ENCODE measurements at places on chromosomes 6 and 20.

DNA sequence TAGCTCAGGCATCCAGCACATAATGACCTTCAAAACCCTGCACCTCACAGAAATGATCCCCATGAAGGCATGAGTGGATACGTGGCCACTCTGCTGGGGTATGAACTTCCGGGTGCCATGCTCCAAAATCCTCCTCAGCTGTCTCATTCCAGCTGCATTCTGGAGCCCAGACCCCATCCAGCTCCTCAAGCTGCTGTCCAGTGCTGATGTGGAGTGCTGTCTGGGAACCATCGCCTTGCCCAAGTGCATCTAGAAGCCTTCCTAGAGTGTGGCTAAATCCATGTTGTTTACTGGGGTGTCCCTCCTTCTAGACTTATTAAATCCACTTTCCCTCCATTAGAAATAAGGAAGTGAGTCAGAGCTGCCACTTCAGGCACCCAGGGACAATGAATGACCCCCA lies 130.8 kb upstream of the PTPRT start:
- DNase-seq: no peak

DNA sequence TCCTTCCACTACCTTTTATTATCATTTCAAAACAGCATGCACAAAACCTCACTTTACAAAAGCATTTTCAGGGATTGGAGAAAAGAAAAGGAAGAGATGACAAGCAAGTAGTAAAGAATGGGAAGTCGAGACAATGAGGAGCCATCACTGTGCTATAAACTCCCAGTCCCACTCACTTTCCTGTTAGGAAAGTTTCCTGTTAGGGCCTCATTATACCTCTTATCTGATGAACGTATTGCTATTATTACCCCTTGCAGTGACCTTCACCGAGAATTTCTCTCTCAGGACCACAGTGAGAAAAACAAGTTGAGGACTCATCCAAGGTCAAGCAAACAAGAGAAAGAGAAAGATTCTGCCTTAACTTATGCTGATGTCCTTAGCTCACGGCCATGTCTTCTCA lies 28.8 kb downstream of the LAMP5 start:
- DNase-seq: no peak

DNA sequence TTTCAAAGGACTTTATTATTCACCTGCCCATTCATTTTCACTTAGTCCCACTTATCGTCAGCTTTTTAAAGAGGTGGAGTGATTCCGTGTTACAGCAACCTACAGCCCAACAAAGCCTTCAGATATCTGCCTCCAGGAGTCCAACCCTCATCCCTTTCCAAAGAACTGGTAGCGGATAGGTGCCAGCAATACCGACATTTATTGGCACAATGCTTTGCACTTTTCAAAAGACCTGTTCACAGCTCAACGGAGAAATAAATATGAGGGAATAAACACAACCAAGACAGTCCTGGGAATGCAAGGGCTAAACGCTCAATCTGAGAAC lies 819 bp upstream of the MTRF1L start:
- peak; percentile 20 for DNase-seq

- DNase-seq: no peak
Measured at GRCh38 chr6:139939189-139939979, 564.9 kb upstream of the CITED2 start.

GRCh38 chr6:32149932-32150870 lies 1.5 kb downstream of the PRRT1 start:
- DNase-seq: no peak

GRCh38 chr6:10315658-10316372 lies 99.1 kb downstream of the TFAP2A start:
- no peak for DNase-seq

DNA sequence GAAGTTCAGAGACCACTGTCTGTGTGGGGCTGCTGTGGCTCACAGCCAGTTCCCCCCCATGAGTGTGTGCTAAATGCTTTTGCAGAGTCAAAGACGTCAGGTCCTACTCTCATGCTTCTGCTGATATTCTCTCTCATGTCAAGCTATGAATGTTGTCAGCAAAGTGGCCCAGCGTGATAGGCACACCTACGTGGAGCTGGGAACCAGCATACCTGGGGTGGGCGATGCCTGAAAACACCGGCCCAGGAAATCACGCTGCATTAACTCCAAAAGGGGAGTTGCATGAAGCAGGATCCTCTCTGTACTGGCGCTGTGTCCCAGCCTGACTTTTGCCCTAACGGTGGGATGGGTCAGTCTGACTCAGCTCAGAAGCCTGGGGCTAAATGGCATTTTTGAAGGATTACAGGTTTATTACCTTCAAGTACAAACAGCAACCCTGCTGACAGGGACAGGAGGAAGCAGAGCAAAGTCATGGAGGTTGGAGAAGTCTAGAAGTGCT lies 9.0 kb upstream of the MRPS10 start:
- DNase-seq: peak; percentile 59

DNA sequence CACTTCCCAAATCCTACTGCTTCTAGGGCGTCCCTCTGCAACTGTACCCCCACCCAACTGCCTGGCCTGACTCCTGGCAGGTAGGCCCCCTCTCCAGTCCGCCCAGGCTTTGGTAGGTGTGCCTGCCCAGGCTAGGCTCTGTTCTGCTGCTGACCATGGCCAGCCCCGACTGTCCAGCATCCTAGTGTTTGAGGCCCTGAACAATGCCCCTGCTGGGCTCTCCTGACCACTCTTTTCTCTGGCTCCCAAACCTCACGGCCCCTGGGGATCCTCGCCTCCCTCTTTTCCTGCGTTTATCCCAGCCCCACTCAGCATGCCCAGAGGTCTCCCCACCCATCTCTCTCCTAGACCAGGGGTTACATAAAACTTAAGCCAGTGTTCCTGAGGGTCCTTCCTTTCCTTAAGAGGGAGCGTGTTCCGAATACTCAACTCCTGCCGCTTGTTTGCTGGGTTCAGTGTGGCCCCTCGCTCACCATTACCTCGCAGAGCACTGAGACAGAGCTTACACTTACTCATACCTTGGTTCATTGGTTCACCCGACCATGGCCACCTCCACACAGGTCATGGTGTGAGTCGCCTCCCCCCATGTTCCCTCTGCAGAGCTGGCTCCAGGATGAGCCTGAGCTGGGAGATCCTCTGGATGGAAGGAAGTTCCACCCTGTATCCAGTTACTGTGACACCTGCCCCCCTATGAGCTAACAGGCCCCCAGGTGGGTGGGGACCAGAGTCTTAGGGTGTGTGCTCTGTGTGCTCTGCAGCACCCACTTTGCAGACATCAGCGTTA lies 21.0 kb upstream of the MYT1 start:
- no peak for DNase-seq

DNA sequence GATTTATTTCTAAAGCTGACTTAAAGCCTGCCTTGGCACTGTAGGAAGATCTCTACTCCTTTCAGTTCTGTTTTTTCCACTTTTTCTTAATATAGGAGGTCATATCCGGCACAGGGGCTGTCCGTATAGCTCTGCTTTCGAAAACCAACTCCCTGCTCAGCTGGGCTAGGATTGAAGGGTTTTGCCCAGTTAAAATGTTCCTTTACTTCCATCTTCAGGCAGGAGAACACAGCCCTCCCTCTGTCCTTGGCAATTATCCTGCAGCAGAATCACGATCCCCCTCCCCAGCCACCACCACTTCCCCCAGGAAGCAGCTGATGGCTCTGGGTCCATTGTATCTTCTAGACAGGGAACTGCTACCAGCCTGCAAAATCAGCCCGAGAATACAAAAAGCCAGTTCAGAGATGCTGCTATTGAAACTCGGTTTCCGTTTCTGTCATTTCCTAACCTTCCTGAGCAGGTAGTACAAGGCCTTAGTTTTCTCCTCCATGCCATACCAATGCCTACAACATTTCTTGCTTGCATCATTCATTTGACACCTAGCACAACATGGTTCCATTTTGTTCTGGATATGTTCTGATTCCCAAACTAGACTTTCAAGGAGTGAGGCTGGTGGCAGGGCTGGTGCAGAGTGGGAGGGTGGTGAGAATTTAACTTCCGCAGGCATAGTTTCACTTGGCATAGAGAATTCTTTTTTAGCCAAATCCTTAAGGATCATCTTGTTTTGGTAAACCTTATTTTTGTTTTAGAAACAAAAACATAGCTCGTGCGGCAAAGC lies 53.9 kb downstream of the FAM50B start:
- DNase-seq: no peak

- DNase-seq: no peak
Measured at GRCh38 chr6:145588981-145589380, 146.3 kb downstream of the EPM2A start.

DNA sequence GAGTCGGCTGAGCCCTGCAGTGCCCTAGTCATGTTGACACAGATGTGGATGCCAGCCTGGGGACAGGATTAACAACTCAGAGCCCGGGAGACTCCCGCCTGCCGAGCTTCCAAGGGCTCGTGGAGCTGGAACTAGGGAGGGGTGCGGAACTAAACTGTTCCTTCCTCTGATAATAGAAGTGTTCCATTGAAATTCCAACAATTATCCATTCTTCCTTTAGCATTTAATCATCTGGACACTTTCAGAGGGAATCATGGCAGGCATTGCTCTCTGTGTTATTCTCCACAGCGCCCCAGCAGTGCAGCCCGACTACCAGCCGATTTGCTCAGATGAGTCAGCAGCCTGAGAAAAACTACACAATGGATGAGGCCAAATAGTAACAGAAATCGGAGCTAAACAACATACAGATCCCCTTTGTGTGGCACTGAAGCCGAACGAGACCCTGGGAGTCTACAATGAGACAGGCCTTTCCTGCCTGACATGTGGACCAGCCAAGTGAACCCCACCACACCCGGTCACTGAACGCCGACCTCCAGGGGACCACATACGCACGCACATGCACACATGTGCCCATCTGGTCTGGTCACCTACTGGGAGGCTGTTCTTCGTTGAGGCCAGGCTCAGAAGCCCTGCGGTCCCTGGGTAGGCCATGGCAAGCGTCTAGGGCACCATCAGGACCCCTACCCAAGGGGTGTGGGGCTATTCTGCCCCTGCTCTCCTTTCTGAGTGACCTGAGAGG lies 238.4 kb upstream of the AFDN start:
- DNase-seq: no peak

DNA sequence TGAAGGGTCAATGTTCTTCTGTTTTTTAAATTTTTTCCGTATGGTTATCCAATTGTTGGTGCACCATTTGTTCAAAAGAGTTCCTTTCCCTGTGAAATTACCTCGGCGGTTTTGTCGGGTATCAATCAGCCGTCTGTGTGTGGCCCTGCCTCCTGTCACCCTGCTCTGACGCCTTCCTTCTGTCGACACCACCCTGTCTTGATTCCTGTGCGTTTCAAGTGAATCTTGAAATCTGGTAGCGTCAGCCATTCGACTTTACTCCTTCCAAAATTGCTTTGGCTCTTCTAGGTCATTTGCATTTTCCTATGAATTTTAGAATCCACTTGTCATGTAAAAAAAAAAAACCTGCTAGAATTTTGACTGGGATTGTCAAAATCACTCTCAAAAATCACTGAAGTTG lies 181.1 kb downstream of the CDH4 start:
- DNase-seq: no peak

DNA sequence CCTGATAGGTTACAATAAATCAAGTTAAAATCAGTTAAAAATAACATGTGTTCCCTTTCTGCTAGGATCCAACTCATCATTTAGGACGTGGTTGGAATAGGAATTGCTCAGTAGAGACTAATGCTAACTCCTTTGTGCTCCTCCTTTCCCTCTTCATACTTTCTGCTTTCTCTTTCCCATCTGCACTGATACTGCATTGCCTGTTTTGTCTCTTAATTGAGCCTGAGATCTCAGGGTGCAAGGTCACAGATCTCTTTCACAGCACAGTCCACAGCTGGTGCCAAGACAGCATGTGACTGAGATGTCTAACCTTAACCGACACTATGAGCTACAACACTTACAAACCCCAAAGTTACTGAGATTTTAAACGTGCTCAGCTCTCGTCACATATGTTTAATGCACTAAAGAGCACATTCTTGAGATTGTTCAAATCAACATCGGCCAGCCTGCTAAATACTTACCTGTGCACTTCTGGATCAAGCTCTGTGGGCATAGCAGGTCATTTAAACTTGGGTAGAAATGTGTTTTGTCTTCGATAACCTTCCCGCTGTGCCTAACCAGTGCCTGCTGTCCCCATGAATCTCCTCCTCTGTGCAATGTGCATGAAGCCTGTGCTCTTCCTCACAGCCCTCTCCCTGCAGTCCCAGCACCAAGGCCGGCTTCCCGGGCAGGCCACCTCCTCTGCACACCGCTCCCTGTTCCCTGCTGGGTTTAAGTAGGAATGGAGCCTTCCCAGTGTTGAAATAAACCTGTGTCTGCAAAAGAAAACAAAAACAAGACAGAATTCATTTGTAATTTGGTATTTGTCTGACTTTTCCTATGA lies 39.6 kb upstream of the AFDN start:
- no peak for DNase-seq

GRCh38 chr20:8402798-8403197 lies 270.7 kb downstream of the PLCB1 start:
- no peak for DNase-seq

DNA sequence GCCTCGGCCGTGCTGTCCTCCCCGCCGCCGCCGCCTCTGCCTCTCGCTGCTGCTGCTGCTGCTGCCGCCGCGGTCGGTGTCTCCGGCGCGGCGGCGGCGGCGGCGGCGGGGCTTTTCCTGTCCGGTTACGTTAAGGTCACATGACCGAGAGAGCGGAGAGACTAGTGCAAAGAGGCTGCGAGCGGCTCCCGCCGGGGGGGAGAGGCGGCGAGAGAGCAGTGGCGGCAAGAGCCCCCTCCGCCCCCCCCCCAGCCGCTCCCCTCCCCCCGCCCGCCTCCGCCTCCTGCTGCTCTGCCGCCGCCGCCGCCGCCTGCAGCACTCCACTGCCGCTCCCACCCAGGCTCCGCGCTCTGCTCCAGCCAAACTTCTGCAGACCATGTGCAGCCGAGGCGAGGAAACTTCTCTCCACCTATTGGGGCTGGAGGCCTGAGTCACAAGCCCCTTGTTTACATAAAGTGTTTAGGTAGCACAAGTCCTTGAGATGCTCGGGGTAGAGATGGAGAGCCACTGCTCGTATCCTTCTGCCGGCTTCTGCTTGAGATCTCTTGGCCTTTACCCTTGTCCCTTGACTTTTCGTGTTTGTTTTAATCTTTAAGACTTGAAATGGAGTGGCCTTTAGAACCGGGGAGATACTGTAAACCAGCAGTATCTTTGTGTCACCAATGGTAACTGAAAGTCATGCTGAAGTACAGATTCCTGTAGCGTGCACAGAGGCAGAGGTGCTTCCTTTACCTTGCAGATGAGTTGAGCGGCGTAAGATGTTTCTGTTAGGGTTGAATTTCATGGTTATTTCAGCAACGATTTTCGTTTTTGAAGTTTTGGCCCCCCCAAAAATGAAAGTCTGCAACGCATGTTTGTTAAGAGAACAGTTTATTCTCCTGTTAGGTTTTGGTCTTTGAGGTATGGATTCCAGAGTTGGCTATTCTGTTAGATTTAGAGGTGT lies at the start of gene ZBTB2:
Gene ZBTB2, minus strand, starts transcription at position 89 of the 943 bp plus-strand sequence. CDS start 17,922 bp downstream, outside the sequence.
- DNase-seq: peak; percentile 89

- no peak for DNase-seq
Measured at GRCh38 chr20:32508775-32509119, 76.4 kb downstream of the NOL4L start.

DNA sequence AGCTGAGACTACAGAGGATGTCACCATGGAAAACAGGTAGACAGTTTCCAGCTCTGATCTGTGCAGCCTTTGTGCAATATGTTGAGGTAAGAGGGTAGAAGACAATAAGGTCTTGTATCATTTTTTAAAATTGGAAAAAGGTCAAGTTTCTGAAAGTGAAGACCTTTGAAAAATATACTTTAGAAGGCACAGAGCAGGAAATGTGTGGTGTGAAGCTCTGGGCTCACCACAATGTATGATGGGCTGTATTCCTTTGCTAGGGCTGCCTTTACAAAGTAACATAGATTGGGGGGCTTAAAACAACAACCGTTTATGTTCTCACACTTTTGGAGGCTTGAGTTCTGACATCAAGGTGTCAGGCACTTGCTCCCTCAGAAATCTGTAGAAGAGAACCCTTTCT lies 514.3 kb upstream of the JARID2 start:
- DNase-seq: no peak

GRCh38 chr6:52718550-52718949 lies 44.7 kb downstream of the GSTA2 start:
- DNase-seq: peak; percentile 17

Measured in IMR-90 (cell line).